ENCODE measurements at places on chromosomes 2 and 18.
A peak's percentile ranks its signal among the peaks of the same experiment; 100 is the strongest.

DNA sequence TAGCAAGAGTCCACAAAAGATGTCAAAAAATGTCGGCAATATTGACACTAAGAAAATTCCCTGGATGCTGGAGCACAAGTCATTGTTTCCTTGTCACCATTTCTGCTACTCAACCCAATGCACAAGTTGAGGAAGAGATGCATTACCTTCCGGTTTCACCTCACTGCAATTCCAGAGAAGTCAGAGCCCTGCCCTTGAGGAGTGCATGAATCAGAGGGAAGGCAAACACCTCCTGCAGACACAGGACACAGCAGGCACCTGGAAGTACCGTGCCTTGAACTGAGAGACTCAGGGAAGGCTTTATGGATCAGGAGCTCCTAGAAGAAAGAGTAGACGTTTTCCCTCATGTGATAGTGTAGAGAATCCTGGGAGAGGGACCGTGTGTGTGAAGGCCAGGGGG, 62.7 kb upstream of the ARL4C start:
- DNase-seq = no peak

GRCh38 chr2:29405707-29406106, 290.5 kb downstream of the CLIP4 start:
- no peak for DNase-seq

GRCh38 chr2:161115205-161115604, 45.0 kb upstream of the TANK start:
- no peak for DNase-seq

- peak; percentile 66 for DNase-seq
Observed at GRCh38 chr2:85872536-85873161, 16.1 kb downstream of the ST3GAL5 start.

- DNase-seq = no peak
Observed at GRCh38 chr2:172085460-172086159, at the start of gene DLX1. Gene DLX1 (plus strand): TSS chr2:172085507. CDS start chr2:172085678, 171 bp downstream.
